ENCODE measurements at places on chromosomes 6 and 20. TPM values are rescaled to one million over a fixed set of nuclear protein-coding genes. Genes with fewer than 3 reads are reported as not detected.

Gene CLVS2
- total RNA-seq = not detected

Gene GSTA4
- total RNA-seq = 54.0 TPM

Gene EMILIN3
- total RNA-seq = 0.17 TPM

Gene GNAS-AS1
- total RNA-seq = 0.33 TPM

Gene DIDO1
- 33.2 TPM for total RNA-seq

Gene FAM184A
- total RNA-seq = 1.7 TPM

Gene COX4I2
- not detected for total RNA-seq

Gene BHLHE23
- total RNA-seq = not detected

Gene PXDC1
- 52.7 TPM for total RNA-seq

Gene C6orf15
- total RNA-seq = not detected

Gene LPA
- not detected for total RNA-seq

Gene IMPG1
- total RNA-seq = not detected

Gene GABRR2
- 0.26 TPM for total RNA-seq

Gene LRRN4
- total RNA-seq = not detected

Gene PSORS1C2
- not detected for total RNA-seq

Gene TREM2
- total RNA-seq = under 0.01 TPM

Gene CLPSL1
- not detected for total RNA-seq

Data from fibroblast of lung (primary cell).